CD4-positive, alpha-beta T cell treated with Interleukin-6 at 100 ng/mL for 8 hours (primary cell): ENCODE measurements at places on chromosomes 13 and 19.

- no peak for DNase-seq
Observed at GRCh38 chr19:44590245-44591059, 22.9 kb upstream of the IGSF23 start.

GRCh38 chr13:101455863-101456262, 3.4 kb downstream of the ITGBL1 start:
- DNase-seq = no peak

GRCh38 chr19:18440415-18440877, 2.5 kb upstream of the ISYNA1 start:
- DNase-seq = no peak

DNA sequence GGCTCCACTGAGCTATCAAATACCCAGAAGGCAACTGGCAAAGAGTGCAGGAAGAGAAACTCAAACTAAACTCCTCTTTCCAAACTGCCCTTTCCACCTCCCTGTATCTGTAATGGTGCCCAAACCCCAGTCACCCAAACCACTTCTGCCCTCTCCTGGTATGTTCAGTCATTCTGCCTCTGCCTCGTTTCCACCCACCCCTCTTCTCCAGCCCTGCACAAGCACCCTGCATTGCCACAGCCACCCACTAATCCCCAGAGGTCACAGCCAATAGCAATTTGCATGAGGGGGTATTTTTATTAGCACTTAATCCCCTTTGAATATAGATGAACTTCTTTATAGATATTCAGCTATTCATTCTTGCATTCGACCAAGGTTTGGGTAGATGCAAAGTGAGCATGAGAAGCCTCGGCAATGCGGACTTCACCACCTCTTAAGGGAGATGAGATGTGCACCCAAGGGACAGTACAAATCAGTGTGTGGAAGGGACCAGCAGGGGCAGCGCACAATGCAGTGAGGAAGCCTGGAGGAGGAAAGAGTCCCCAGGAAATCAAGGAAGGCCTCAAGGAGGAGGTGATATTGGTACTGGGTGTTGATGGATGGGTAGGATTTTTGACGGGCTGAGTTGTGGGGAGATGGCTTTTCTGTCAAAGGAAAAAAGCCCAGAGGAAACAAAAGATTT, 12.4 kb downstream of the TMEM272 start:
- DNase-seq = peak; percentile 77

DNA sequence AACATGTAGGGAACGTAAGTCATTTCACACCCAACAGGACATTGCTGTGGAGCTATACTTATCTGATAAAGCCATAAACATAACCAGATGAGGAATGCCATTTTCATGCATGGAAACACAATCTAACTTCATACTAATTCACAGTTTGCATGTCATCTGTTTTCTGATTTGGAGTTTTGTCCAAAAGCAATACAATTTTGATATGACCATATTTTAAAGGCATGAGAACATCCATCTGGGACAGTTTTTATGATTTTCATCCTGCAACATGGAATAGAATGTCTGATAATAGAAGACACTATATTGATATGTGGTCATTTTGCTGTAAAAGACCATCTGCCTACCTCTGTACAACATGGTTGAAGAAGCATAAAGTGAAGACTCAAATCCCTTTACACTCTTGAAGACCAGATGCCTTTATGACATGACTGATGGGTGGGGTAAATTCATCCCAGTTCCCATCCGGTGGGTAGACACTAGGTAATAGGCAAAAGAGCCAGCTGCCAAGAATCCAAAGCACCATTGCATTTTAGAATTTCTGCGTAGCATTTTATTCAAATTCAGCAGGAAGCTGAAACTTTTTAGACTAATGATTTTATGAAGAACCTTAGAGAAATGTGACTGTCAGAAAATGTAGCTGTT, 309.8 kb downstream of the LMO7 start:
- no peak for DNase-seq

DNA sequence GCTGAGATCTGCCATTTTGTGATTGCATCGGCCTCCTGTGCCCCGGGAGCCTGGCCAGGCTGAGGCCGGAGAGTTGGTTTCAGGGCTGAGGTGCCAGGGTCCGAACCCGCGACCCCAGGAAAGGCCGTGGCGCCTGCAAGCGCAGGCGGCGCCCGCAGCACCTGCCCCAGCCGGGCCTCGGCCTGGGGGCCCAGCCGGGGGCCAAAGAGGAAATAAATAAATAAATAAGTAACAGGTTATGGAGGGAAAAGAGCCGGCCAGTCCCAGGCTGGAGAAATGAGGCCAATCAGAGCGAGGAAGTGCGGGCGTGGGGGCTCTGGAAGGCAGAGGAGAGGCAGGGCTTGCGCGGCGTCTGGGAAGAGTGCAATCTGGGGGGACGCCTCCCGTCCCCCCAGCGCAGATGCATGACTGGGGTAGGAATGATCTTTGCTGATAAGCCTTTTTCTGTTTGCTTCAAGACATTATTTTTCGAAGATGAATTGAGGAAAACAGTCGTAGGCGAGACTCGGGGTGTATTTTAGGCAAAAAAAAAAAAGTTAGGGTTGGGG, 145.6 kb upstream of the ZNF536 start:
- DNase-seq = no peak

- DNase-seq = no peak
Observed at GRCh38 chr13:98796798-98797197, 44.3 kb upstream of the SLC15A1 start.

- DNase-seq = no peak
Observed at GRCh38 chr13:38440666-38441065, 91.0 kb downstream of the UFM1 start.

- no peak for DNase-seq
Observed at GRCh38 chr13:39297023-39297422, 258.8 kb downstream of the NHLRC3 start.

DNA sequence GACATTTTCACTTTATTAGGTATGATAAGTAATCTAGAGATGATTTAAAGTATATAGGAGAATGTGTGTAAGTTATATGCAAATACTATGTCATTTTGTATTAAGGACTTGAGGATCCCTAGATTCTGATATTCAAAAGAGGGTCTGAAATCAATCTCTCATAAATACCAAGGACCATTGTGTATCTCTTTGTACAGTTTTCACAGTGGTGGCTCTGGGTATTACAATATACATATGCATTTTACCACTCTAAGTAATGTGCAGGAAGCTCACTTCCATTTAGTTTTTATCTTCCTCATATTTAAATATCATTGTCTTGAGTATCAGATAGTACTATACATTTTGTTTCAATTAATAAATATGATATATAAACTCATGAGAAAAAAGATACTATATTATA, 862.6 kb upstream of the PCDH20 start:
- DNase-seq = no peak

DNA sequence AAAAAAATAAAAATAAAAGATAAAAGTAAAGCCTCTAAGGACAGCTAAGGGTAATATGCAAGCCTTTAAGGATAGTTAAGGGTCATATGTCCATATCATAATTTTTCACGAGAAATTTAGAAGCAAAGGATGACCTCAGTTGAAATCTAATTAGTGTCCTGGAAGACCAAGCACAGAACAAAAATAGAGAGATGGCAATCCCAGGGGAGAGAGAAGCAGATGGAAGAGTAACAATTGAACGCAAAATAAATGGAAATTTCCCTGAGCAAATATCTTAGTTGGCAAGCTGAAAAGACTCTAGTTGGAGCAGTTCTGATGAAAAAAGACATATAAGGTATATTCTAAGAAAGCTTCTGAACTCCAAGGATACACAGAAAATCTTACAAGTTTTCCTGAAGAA, 275.4 kb downstream of the NALCN start:
- no peak for DNase-seq

DNA sequence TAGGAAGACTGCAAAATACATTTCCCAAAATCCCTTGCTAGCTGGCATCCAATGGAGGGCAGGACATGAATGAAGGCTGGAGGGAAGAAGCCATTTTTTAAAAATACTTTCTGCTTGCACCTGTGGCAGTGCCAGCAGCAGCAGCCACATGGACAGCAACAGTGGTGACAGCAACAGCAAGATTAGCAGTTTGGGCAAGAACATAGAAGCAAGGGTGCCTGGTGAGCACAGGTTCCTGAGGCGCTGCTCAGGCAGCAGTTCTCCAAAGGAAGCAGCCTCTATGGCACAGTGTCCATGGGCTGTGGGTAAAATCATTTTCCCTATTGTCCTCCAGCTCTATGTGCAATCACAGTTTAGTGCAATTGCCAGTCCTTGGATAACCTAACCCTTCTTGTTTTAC, 1.3 kb upstream of the FAM216B start:
- DNase-seq = no peak

DNA sequence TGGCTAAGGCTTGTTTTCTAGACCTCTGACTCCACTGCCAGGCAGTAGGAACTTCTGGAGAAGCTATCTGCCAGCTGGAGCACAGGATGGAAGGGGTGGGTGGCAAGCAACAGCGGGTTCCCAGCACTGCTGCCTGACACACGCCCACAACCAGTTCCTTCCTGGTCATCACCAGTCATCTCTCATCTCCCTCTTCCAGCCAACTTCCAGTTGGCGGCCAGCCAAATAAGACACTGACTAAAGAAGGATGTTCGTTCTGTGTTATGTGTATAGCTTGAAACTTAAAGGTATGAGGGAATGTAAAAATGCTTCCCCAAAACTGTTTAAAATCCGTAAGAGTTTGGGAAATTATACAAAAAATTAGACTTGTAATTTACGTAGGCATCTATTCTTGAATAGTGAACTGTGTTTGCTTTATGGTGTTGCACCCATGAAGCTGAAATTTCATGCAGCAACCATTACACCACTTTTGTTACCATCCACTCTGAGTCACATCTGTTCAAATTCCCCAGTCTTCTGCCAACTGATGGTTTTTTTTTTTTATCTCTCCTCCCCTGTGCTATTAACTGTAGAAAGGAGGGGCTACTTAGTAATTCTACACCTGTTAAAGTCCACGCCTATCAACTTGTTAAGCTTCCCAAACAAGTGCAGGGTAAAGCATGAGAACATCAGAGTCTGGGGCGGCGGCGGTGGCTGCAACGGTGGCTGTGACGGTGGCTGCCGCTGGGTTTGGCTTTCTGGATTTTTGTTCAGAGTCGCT, 86.2 kb upstream of the FRY start:
- DNase-seq = no peak

- no peak for DNase-seq
Observed at GRCh38 chr13:42798118-42798517, 16.7 kb downstream of the FAM216B start.

GRCh38 chr19:16363133-16363851, 38.7 kb downstream of the KLF2 start:
- DNase-seq = no peak

DNA sequence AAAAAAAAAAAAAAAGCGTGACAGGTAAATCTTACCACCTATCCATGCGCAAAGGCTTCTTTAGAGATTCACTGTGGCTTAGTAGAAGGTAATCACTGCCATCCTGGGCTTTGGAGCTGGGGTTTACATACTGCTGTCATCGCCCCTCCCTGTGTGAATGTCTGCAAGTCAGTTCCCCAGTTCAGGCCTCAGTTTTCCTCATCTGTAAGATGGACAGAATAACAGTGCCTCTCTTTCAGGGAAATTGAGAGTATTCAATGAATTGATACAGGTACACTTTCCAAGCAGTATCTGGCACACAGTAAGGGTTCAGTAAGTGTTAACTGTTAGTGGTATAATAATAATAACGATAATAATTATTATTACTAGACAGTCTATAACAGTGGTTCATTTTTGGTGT, 2.2 kb downstream of the RELB start:
- DNase-seq = no peak

DNA sequence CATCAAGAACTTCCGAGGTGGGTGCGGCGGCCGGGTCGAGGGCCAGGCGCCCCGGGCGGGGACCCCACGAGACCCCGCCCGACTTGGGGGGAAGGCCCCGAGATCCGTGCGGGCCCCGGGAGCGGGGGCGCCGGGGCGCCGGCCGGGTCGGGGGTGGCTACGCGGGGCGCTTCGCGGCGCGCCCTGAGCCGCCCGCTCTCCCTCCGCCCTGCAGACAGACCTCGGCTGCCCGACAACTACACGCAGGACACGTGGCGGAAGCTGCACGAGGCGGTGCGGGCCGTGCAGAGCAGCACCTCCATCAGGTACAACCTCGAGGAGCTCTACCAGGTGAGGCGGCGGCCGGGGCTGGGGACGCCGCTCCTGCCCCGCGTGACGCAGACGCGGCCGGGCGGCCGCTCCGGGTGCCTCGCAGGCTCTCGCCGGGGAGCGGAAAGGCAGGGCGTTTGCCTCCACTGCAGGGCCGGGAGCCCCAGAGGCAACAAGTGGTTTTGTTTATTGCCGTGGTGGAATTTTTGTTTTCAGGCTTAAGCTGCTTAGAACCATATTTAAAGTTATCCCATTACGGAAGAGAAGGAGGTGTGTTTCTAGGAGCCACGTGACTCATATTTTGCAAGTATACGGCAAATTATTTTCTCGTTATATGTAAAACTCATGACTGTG, 477 bp downstream of the CUL4A start:
- peak; percentile 69 for DNase-seq

DNA sequence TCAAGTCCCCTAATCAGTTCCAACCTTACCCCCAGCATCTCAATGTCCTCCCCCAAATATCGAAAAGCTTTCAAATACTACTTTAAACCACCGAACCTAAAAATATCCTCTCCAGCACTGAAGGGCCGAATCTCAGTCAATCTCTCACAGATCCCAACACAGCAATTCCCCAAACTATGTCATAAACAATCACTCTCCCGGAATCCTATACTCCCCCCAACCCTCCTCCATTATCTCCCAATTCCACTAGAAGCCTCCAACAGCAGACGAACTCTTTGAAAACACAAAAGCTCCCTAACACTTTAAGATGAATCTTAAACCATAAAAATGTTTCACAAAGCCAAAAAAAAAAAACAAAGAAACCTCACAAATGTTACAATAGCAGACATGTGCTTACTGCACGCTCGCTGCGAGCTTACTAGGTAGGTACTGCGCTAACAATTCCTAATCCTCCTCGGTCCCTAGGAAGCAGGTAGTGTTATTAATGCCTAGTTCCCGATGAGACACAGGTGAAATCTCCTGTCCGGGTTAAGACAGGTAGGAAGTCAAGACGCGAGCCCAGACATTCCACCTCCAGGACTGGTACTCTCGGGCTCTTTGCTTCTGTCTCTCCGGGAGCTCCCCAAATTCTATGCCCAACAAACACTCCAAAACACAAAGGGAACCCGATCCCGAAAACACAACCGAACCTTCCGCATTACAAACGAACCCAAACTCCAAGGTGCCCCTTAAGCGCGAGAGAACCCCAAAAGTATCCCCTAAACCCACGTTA, 14.2 kb downstream of the FBXO46 start:
- DNase-seq = peak; percentile 11

- DNase-seq = peak; percentile 70
Observed at GRCh38 chr19:53879140-53880081, 2.6 kb upstream of the PRKCG start.

- no peak for DNase-seq
Observed at GRCh38 chr19:48815870-48816501, 5.2 kb upstream of the BCAT2 start.

GRCh38 chr13:112623051-112623711, 35.2 kb upstream of the TUBGCP3 start:
- DNase-seq = no peak

GRCh38 chr19:38975861-38976271, 324 bp upstream of the FBXO17 start:
- DNase-seq = no peak

DNA sequence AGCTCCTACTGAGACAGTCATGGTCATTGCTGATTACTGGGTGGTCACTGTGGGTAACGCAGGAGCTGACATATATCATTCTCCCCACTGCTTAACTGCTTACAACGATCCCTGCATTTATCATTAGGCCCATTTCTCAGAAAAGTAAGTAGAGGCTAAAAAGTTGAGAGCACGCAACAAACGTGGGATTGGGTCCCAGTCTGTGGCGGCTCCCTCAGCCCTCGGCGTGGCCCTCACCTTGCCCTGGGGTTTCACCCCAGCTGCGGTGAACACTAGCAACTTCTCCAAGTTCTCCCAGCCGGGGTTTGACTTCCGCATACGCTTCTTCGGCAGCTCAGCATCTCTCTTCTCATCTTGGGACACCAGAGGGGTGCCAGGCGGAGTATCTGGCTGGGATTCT, 2.5 kb downstream of the PNKP start:
- DNase-seq = no peak
